ENCODE measurements at places on chromosomes 2 and 18.
A peak's percentile ranks its signal among the peaks of the same experiment; 100 is the strongest.

DNA sequence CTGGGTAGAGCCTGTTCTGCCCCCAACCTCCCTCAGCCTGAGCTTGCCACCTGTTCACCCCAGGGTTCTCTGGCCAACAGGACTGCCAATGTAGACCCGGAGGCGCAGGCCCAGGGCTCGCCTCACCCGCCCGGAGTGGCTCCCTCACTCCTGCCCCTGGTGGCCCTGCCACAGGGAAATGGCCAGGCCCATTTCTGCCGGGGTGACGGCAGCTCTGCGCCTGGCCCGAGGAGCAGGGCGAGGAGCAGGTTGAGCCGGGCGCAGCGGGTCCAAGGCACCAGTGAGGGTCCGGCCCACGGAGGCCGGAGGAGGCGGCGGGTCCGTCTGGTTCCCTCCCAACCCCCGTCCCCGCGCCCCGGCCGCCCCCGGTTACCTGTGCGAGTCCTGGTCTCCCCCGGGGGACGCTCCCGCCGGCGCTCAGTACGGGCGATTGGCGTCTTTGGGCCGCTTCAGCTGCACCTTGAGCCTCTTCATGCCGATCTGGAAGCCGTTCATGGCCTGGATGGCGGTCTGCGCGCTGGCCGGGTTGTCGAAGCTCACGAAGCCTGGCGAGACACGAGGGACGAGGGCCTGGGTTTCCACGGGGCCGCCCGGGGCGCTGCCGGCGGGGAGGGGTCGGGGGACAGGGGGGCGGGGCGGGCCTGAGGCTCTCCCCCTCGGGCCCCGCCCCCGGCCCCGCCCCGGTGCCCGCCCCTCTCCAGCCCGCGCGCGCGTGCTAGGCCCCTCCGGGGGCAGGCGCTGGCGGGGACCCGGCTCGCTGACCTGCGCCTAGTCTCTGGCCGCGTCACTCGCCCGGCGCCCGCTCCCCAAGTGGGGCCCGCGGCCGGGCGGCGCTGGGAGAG, 312.0 kb downstream of the CELF4 start:
- DNase-seq = no peak

DNA sequence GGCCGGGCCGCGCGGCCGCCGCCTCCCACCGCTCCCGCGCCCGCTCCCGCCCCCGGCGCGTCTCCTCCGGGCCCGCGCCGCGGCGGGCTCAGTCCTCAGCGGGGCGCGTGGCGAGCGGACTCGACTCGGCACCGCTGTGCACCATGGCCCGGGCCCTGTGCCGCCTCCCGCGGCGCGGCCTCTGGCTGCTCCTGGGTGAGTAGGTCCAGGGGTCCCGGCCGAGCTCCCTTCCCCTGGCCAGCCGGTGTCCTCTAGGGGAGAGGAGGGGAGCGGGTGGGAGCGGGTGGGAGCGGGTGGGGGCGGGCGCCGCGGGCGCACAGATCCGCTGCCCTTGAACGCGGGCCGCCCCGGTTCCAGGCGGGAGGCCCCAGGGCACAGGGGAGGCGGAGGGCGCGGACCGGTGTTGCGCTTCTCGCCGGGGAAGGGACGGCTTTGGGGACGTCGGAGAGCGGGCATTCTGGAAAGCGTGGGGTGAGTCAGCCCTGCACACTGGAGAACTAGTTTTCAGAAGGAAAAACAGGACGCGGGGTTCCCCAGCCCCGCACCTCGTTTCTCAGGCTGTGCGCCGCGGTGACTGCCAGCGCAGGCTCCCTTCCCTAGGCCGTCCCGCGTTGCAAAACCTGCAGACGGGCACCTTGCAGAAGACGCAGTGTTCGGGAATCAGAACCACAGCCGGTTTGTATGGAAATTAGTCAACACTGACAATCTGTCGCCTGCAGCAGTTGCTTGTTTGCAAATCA, at the start of gene RAMP1:
TSS of gene RAMP1 (plus strand) at position 91 of the 740 bp plus-strand sequence. CDS start at position 144, 53 bp downstream.
- DNase-seq = peak; percentile 64

DNA sequence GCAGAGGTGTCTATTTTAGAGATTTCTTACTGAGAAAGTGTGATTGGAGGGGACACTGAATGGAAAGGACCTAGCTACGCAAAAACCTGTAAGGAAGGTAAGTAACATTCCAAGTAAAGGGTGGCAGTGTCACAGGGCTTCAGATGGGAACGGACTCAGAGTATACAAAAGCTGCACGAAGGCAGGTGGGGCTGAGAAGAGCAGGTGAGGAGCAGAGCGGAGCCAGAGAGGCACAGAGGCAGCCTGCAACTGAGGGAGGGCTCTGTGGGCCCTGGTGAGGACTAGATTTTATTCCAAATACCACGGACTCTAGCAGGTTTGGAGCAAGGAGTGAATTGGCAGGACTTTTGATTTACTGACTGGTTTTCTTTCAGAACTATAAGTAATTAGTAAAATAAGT, 331.3 kb upstream of the PKDCC start:
- no peak for DNase-seq

DNA sequence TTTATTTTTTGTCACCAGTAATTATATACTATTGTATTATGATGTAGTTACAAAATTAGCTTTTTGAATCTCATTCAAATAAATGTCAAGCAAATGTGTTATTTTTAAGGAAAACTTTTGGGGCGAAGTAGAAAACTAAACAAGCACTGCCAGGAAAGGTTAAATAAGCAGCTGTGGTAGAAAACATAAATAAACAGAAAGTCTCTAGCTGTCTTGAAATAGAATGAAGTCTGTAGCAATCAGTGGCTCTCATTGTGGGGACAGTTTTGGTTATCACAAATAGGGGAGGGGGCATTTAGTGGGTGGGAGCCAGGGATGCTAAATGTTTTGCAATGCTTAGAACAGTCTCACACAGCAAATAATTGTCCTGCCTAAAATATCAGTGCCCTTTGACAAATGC, 3.4 kb downstream of the INSIG2 start:
- DNase-seq = no peak

DNA sequence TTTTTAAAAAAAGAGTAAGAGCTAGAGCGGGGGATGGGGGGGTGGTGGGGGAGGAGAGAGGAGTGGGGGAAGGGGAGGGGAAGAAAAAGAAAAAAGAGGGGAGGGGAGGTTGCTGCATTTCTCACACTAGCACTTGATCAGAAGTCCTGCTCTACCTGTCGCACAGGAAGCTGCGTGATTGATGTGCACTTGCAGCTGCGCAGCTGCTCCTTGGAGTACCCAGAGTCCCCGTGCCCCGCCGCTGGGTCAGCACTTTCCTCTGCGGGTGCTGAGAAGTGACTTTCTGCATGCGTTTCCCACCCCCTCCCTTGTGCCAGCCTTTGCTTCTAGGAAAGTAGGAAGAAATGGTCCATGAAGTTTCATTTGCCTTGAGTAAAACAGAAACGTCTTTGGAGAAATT, 297.3 kb downstream of the ETAA1 start:
- no peak for DNase-seq

DNA sequence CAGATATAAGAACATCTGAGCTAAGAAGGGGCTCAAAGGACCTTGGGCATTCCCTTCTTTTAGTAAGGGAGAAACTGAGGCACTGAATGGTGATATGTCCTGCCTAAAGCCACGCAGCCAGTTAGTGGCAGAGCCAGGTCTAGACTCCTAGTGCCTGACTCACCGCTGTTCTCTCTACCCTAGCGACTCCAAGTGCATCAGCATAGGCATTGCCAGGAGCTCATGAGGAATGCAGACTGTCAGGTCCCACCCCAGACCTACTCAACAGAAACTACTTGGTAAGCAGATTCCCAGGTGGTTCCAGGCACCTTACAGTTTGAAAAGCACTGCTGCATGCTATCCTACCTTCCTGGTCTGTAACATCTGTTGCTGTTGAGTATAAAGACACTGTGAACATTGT, 158.9 kb downstream of the MSH2 start:
- no peak for DNase-seq

DNA sequence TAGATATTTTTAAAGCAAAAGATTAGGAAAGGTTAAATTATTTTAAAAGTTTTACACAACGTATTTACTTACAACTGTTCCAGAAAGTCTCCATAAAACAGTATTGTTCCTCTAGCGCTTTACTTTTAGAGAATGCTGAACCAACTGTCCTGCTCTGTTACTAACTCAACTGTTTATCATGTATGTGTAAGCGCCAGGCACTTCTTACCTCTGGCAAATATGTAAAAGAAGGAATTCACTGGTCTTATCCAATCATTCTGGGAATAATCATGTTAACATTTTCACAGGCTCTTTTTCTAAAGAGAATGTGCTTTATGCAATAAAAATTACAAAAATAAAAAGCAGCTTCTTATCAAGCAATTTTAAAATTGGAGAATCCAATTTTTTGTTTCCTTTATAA, 68.0 kb downstream of the COBLL1 start:
- no peak for DNase-seq

All from suppressor macrophage treated with lipopolysaccharide for 4 hours (primary cell).